ENCODE measurements at places on chromosomes 12 and 14. TPM values are rescaled to one million over a fixed set of nuclear protein-coding genes. Genes with fewer than 3 reads are reported as not detected.
A peak's percentile ranks its signal among the peaks of the same experiment; 100 is the strongest.

TRHDE gene
- total RNA-seq = not detected

RAD9B gene
- total RNA-seq = 0.45 TPM

FITM1 gene
- total RNA-seq = 1.8 TPM

ENDOU gene
- not detected for total RNA-seq

DNA sequence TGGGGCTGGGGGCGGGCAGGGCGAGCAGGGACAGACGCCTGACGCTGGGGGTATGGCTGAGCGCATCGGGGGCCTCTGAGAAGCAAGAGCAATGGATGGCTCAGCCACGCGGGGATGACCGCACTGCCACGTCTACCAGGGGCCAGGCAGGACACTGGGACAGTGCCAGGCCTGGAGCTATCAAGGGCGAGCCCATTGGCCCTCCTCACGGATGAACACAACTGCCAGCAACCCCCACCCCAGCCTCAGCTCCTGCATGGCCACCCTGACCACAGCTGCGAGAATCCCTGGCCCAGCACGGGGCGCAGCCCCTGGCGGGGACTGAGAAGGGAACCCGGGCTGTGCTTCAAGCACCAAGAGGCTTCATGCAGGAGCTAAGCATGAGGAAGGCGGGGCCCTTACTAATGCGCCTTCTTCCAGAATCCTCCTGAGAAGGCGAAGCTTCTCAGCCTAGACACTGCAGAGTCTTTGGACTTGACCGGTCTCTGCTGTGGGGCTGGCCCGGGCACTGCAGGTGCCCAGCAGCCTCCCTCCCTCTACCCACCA, 9.5 kb downstream of the ARL6IP4 start:
- no peak overlapping the region for H3K4me3 ChIP-seq
- peaks cover 3% of the 10 kb centered on the region for H3K4me1 ChIP-seq
- no peak overlapping the region for H3K27ac ChIP-seq
- H3K27me3 ChIP-seq = no peaks in the 10 kb centered on the region

DNA sequence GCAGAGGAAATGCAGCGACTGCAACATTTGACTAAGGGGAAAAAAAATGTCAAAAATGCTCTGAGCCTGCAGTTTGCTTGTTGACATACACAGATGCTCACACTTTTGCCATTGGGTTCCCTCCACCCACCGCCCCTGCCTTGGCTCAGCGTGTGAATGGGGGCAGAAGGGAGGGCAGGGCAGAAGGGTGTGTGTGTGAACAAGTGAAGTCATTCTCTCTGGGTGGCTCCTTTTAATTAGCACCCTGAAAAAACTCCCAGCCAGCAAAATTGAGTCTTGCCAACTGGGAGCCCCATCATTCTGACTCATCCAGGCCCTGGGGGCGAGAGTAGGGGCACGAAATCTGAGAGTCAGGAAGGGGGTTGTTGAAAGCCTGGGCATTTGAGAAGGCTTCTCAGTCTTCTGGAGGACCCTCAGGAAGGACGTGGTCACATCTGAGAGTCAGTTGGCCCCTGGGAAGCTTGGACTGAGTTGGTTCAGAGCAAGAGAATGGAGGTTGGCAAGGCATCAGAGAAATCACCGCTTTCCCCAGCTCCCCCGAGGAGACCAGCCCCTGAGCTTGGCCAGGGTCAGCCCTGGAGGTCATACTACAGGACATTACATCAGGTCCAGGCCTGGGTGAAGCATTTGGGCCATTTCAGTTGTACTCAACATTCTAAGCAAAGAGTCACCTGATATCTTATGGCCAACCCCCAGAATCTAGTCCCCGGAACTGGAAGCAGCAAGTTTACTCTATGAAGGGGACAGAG, 22.7 kb upstream of the KRT78 start:
- H3K36me3 ChIP-seq = no peaks in the 10 kb centered on the region
- peaks cover 4% of the 10 kb centered on the region for H3K27me3 ChIP-seq
- no peak overlapping the region for H3K27ac ChIP-seq

DNA sequence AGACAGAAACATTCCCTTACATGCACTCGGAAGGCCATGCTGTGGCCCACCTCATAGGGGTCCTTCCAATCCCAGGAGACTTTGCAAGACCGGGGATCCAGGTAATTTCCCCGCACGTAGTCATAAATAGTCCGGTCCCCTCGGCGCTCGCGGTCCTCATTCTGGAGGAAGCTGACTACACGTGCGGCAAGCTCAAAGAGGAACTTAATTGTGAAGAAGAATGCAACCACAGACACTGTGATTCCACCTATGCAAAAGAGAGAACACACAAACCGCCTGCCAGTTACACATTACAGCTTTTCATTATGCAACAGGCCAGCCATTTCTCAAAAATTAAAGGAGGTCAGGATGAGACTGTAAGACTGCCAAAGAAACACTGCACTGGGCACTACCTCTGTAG, 28.4 kb downstream of the AREL1 start:
- DNase-seq = no peak
- no peak overlapping the region for H3K27ac ChIP-seq
- peaks cover 9% of the 10 kb centered on the region for H3K4me1 ChIP-seq
- H3K36me3 ChIP-seq = peaks cover 22% of the 10 kb centered on the region
- no peak overlapping the region for H3K4me3 ChIP-seq

SYNDIG1L gene
- not detected for total RNA-seq

LALBA gene
- total RNA-seq = not detected

CCDC177 gene
- not detected for total RNA-seq

KLHL42 gene
- total RNA-seq = 21.6 TPM

NFE2 gene
- 3.7 TPM for total RNA-seq

DNA sequence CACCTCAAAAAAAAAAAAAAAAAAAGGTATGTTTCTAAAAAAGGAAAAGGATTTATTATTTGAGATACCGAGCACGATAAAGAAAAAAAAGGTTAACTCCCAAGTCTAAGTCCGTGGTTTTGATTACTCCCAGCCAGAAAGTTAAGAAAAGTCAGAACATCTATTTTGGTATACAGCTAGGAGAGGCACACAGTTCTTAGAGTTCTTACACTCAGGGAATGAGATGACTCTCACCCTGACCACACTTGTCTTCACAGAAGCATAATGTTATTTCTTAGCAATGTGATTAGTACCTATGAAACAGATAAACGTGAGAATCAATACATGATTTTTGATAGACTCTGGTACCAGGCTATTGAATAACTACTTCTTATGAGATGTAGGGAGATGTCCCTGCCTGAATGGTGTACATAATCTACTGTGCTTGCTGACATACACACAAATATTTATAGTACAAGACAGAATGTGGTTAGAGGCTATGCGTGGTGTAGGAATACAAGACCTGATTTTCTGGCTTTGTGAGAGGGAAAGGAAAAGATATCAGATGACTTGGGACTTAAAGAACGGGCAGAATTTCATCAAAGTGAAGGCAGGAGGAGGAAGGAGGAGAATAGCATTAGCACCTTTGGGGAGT, 31.6 kb downstream of the LIMA1 start:
- peak overlapping the region; percentile 10 for H3K27ac ChIP-seq
- peaks cover 11% of the 10 kb centered on the region for H3K36me3 ChIP-seq
- H3K4me3 ChIP-seq = peak overlapping the region; percentile 76
- H3K27me3 ChIP-seq = no peaks in the 10 kb centered on the region
- no peak for DNase-seq

SINHCAF gene
- total RNA-seq = 91.5 TPM

GRCh38 chr14:41051801-41052200, 554.9 kb upstream of the LRFN5 start:
- no peaks in the 10 kb centered on the region for H3K27me3 ChIP-seq
- no peak for DNase-seq
- H3K36me3 ChIP-seq = no peaks in the 10 kb centered on the region
- H3K4me3 ChIP-seq = no peak overlapping the region
- H3K27ac ChIP-seq = no peak overlapping the region

TAS2R14 gene
- 6.2 TPM for total RNA-seq

ANG gene
- total RNA-seq = 0.78 TPM

- H3K4me1 ChIP-seq = no peaks in the 10 kb centered on the region
- no peak overlapping the region for H3K27ac ChIP-seq
- DNase-seq = no peak
- peaks cover 41% of the 10 kb centered on the region for H3K27me3 ChIP-seq
- no peak overlapping the region for H3K4me3 ChIP-seq
Observed at GRCh38 chr12:128382946-128383345, 116.0 kb downstream of the TMEM132C start.

DNA sequence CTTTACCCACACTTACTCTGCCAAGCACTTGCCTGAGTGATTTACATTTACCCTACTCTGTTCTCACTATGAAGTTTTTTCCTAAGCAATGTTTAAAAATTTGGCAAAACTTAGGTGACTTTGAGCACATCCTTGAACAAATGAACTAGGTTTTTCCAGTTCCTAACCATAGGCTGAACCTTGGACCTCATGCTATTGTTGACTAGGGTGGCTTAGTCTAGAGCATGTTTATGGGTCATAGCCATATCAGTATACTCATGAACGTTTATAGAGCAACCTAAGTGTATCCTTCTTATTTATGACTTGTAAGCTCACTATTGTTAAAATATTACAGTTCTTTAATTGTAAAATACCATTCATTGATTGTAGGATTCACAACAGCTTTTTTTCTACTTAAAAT, 85.0 kb upstream of the KRR1 start:
- H3K4me3 ChIP-seq = no peak overlapping the region
- DNase-seq = no peak
- peaks cover 14% of the 10 kb centered on the region for H3K27me3 ChIP-seq

GRCh38 chr12:131074221-131075083, 120.7 kb downstream of the ADGRD1 start:
- H3K27me3 ChIP-seq = peaks cover 5% of the 10 kb centered on the region
- no peaks in the 10 kb centered on the region for H3K36me3 ChIP-seq
- H3K4me3 ChIP-seq = no peak overlapping the region
- DNase-seq = no peak
- H3K4me1 ChIP-seq = no peaks in the 10 kb centered on the region

GPRC5A gene
- not detected for total RNA-seq

DNA sequence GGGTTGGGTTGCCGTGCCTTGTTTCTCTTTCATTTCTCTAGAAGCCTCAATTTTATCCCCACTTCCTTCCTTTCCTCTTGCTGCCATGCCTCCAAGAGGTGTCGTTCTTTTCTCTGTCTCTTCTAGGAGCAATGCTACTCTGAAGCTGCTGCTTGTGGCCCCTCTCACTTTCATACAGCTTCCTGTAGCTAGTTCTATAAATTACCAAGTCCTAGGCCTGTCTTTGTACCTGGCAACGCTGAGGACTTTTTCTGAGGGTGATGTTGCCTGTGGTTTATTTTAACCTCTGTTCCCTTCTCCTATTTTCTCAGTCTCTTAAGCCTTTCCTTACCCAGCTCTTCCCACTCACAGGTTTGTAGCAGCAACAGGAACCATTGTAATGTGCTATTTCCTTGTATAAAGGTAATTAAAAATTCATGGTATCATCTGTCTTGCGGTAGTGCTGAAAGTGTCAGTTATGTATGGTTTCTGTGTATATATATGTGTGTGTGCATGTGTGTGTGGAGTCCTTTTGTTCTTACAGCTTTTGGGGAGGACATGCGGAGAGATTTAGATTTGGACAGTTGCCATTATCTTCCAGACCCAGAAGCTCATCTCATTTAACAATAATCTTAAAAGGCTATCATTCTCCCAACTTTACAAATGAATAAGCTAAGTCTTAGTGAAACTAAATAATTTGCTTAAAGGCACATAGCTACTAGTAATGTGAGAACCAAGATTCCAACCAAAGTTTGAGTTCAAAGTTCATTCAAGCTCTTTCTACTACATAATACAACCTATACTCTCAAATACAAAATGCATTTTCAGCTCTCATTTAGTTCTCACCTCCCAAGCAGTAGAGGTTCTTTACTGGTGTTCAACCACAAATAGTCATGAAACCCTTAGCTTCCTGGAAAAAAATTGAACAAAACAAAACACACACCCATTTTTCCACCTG, 43.8 kb downstream of the DDHD1 start:
- no peaks in the 10 kb centered on the region for H3K36me3 ChIP-seq
- no peak overlapping the region for H3K27ac ChIP-seq
- DNase-seq = peak; percentile 70
- H3K27me3 ChIP-seq = no peaks in the 10 kb centered on the region
- H3K4me3 ChIP-seq = no peak overlapping the region

- no peak overlapping the region for H3K4me3 ChIP-seq
- H3K36me3 ChIP-seq = no peaks in the 10 kb centered on the region
- no peak overlapping the region for H3K27ac ChIP-seq
- H3K27me3 ChIP-seq = peaks cover 2% of the 10 kb centered on the region
Observed at GRCh38 chr14:99330316-99331240, 58.6 kb upstream of the BCL11B start.

IKZF4 gene
- 11.7 TPM for total RNA-seq

GRCh38 chr12:85872497-85873091, 1.5 kb upstream of the NTS start:
- no peak overlapping the region for H3K4me3 ChIP-seq
- H3K36me3 ChIP-seq = no peaks in the 10 kb centered on the region
- H3K4me1 ChIP-seq = no peaks in the 10 kb centered on the region
- no peaks in the 10 kb centered on the region for H3K27me3 ChIP-seq
- no peak overlapping the region for H3K27ac ChIP-seq

TULP3 gene
- 9.0 TPM for total RNA-seq

GRCh38 chr12:95151406-95151805, 65.9 kb downstream of the FGD6 start:
- DNase-seq = no peak
- no peaks in the 10 kb centered on the region for H3K27me3 ChIP-seq
- H3K27ac ChIP-seq = no peak overlapping the region

DNA sequence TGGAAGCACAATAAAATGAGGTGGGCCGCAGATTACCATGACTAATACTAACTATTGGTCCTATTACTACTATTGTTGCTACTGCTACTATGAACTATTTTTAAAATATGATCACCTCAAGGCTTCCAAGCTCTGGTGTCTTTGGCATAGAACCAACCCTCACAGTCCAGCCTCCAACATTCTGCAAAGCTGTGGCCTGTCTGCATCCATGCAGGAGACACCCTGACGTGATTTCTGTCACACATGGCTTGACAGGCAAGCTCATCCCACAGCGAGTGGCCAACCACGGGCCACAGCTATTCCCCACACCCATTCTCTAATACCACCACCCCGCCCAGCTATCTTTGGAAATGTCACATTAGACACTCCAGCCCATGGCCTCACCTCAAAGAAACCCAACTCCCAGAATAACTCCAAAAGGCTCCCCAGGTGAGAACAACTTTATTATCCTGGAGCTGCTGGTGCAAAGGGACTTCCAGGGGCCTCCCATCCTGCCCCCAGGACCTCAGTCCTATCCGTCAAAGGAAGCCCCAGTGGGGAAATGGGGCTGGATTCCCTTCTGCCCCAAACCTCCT, 14.4 kb downstream of the ISCU start:
- peaks cover 12% of the 10 kb centered on the region for H3K36me3 ChIP-seq
- no peak overlapping the region for H3K27ac ChIP-seq
- H3K4me3 ChIP-seq = no peak overlapping the region
- peaks cover 40% of the 10 kb centered on the region for H3K4me1 ChIP-seq

SALL2 gene
- total RNA-seq = 0.31 TPM

MYF5 gene
- not detected for total RNA-seq

- H3K27me3 ChIP-seq = peaks cover 8% of the 10 kb centered on the region
- H3K27ac ChIP-seq = peak overlapping the region; percentile 51
- no peak for DNase-seq
- H3K4me1 ChIP-seq = peaks cover 22% of the 10 kb centered on the region
- H3K4me3 ChIP-seq = peak overlapping the region; percentile 99
- H3K36me3 ChIP-seq = no peaks in the 10 kb centered on the region
Observed at GRCh38 chr12:82688035-82688501, 1.4 kb downstream of the TMTC2 start.

CACNA2D4 gene
- total RNA-seq = 12.1 TPM
